ENCODE measurements at places on chromosomes 11 and 22. TPM values are rescaled to one million over a fixed set of nuclear protein-coding genes. Genes with fewer than 3 reads are reported as not detected.

GRCh38 chr22:25942115-25942855 lies 200.3 kb downstream of the MYO18B start:
- no peaks in the 10 kb centered on the region for H3K36me3 ChIP-seq
- no peak for DNase-seq
- H3K27ac ChIP-seq: no peak overlapping the region
- no peak overlapping the region for H3K4me3 ChIP-seq

TP53I11 gene
- total RNA-seq: 22.0 TPM

RTN4RL2 gene
- 0.87 TPM for total RNA-seq

OR51B4 gene
- 0.48 TPM for total RNA-seq

DNA sequence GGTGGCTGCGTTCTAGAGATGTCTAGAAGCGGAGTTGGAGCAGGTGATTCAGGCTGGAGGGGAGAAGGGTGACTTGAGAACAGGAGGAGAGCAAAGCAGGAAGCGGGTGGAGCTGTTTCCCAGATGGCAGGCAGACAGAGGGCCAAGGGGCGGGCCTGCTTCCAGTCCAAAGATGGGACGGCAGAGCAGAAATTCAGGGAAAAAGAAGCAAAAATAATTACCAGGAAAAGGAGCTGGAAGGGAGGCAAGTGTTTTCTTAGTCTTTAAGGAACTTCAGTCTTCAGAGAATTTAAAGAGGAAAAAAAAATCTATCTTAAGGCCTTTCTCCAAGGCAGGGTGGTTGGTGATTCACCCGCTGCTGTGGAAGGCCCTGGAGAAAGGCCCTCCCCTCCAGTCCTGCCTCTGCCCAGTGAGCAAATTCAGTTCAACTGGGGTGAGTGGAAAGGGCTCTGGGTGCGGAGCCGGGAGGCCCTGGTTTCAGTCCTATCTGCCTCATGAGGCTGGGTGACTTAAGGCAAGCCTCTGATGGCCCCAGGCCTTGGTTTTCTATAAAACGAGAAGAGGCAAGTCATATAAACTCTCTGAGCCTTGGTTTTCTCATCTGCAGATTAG lies 4.5 kb upstream of the CREB3L1 start:
- H3K4me3 ChIP-seq: no peak overlapping the region
- H3K4me1 ChIP-seq: peaks cover 23% of the 10 kb centered on the region
- H3K27ac ChIP-seq: peak overlapping the region; percentile 52
- H3K27me3 ChIP-seq: no peaks in the 10 kb centered on the region
- no peaks in the 10 kb centered on the region for H3K36me3 ChIP-seq

DCHS1 gene
- 36.8 TPM for total RNA-seq

CTSW gene
- total RNA-seq: 0.30 TPM

UCP3 gene
- total RNA-seq: 1.00 TPM

DNA sequence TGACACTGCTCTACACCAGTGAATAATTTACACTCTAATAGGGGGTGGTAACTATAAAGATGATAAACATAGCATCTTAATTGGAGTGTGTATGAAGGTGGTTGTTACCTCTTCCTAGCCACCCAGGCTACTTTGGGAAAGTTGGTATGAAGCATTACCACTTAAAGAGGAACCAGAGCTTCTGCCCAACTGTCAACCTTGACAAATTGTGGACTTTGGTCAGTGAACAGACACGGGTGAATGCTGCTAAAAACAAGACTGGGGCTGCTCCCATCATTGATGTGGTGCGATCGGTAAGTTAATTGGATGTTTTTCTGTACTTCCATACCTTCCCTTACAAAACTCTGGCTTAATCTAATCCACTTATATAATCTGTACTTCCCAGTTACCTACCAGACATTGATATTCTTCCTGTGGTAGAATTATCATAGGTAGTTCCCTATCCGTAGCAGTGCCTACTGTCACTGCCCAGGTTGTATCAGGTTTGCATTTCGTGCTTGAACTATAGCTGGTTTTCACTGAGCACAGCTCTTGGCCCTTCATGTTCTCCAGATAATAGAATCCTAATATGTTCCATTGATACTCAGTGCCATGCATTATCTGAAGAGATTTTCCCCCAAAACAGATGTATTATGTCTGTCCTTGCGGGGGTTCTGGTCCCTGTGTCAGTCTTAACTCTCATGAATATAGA lies 2.2 kb downstream of the RPL27A start:
- H3K4me1 ChIP-seq: peaks cover 10% of the 10 kb centered on the region
- H3K36me3 ChIP-seq: no peaks in the 10 kb centered on the region
- no peaks in the 10 kb centered on the region for H3K27me3 ChIP-seq
- DNase-seq: no peak
- H3K27ac ChIP-seq: no peak overlapping the region

DNA sequence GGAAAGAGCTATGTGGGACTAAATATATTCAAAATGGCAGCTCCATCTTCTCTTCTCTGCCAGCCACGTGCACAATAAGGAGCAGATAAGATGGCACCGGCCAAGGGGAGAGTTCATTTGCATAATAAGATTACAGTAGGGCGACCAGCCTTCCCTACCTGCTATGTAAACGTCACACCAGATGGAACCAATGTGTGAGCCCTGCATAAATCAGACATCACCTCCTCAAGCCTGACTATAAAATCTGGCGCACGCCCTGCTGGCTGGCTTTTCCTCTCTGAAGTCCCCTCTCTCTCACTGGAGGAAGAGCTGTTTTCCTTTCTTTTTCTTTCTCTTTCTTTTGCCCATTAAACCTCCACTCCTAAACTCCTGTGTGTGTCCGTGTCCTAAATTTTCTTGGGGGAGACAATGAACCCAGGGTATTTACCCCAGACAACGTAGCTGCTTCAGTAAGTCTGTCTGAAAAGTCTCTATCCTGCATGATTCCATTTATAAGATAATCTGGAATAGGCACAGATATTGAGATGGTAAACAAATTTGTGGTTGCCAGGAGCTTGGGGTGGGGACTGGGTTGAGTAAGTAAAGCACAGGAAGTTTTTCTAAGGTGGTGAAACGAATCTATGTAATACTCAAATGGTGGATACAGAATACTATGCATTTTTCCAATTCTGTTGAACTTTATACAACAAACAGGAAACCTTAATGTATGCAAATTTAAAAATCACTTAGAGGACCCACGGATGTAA lies 670.0 kb upstream of the KIRREL3 start:
- H3K27ac ChIP-seq: no peak overlapping the region
- no peaks in the 10 kb centered on the region for H3K27me3 ChIP-seq
- H3K4me3 ChIP-seq: no peak overlapping the region
- no peaks in the 10 kb centered on the region for H3K4me1 ChIP-seq
- H3K36me3 ChIP-seq: no peaks in the 10 kb centered on the region
- DNase-seq: no peak

GANAB gene
- total RNA-seq: 228 TPM

DNA sequence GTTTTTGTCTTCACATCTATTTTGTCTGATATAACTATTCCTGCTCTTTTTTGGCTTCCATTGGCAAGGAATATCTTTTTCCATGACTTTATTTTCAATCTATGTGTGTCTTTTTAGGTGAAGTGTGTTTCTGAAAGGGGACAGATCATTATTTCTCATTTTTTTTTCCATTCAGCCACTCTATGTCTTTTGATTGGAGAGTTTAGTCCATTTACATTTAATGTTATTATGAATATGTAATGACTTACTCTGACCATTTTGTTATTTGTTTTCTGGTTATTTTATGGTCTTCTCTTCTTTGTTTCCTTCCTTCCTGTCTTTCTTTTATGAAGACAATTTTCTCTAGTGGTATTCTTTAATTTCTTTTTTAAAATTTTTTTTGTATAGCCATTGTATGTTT lies 178.6 kb upstream of the CNTN5 start:
- H3K27ac ChIP-seq: no peak overlapping the region
- no peak for DNase-seq
- no peaks in the 10 kb centered on the region for H3K27me3 ChIP-seq
- no peaks in the 10 kb centered on the region for H3K36me3 ChIP-seq

HPX gene
- 0.46 TPM for total RNA-seq

P2RX6 gene
- 1.3 TPM for total RNA-seq

- no peaks in the 10 kb centered on the region for H3K36me3 ChIP-seq
- no peak overlapping the region for H3K4me3 ChIP-seq
- no peak overlapping the region for H3K27ac ChIP-seq
- no peaks in the 10 kb centered on the region for H3K27me3 ChIP-seq
- no peak for DNase-seq
- peaks cover 15% of the 10 kb centered on the region for H3K4me1 ChIP-seq
These were observed 3.7 kb downstream of the ZDHHC8 start for GRCh38 chr22:20135265-20135664.

- H3K4me1 ChIP-seq: peaks cover 7% of the 10 kb centered on the region
- no peak for DNase-seq
- H3K27ac ChIP-seq: no peak overlapping the region
- no peaks in the 10 kb centered on the region for H3K36me3 ChIP-seq
These were observed 76.8 kb downstream of the SC5D start for GRCh38 chr11:121369366-121369765.

All from ovary (tissue), 10 donors.